SK-N-SH (cell line): ENCODE measurements at places on chromosomes 1 and 21. TPM values are rescaled to one million over a fixed set of nuclear protein-coding genes. Genes with fewer than 3 reads are reported as not detected.

The C1orf185 gene
- not detected in 2 replicates for polyA plus RNA-seq

GRCh38 chr1:218785928-218786327 is 387.8 kb upstream of the LYPLAL1 start:
- no peaks in the 10 kb centered on the region for H3K36me3 ChIP-seq
- no peaks in the 10 kb centered on the region for H3K4me1 ChIP-seq
- no peak overlapping the region for H3K27ac ChIP-seq
- H3K4me3 ChIP-seq: no peak overlapping the region

- DNase-seq: no peak
- no peaks in the 10 kb centered on the region; the same call in 1 of the 2 replicates for H3K27me3 ChIP-seq
- no peak overlapping the region for H3K4me3 ChIP-seq
- no peak overlapping the region for H3K27ac ChIP-seq
- peaks cover 20% of the 10 kb centered on the region; the same call in 1 of the 2 replicates for H3K4me1 ChIP-seq
These were observed 2.7 kb upstream of the VANGL2 start for GRCh38 chr1:160397651-160398050.

GRCh38 chr1:222754366-222755139 is 17.6 kb downstream of the FAM177B start:
- H3K4me3 ChIP-seq: no peak overlapping the region
- H3K27me3 ChIP-seq: no peaks in the 10 kb centered on the region
- H3K36me3 ChIP-seq: no peaks in the 10 kb centered on the region
- DNase-seq: no peak
- H3K4me1 ChIP-seq: no peaks in the 10 kb centered on the region
- peak overlapping the region; percentile 15; the same call in 1 of the 2 replicates for H3K27ac ChIP-seq

The ZFP69 gene
- 1.9 and 2.2 TPM in 2 replicates for polyA plus RNA-seq

The HES3 gene
- not detected in 2 replicates for polyA plus RNA-seq

DNA sequence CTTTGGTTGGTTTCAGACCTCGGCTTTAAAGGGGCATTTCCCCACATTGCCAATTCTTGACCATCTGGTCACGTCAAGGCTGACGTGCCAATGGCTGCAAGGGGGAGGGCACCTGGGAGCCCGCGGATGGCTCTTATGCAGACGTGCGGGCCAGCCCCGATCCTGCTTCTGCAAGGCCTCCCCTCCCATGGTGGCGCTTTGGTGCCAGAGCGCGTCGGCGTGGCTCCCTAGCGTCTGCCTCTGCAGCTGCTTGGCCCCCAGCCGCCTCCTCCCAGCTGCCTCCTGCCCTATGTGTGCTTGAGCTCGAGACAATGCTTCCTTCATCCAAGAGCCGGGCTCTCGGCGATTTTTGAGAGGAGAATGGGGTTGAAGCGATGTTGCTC is 29.1 kb downstream of the SKI start:
- DNase-seq: no peak
- no peak overlapping the region for H3K4me3 ChIP-seq
- H3K27ac ChIP-seq: no peak overlapping the region
- no peaks in the 10 kb centered on the region for H3K36me3 ChIP-seq
- H3K4me1 ChIP-seq: no peaks in the 10 kb centered on the region
- H3K27me3 ChIP-seq: no peaks in the 10 kb centered on the region

DNA sequence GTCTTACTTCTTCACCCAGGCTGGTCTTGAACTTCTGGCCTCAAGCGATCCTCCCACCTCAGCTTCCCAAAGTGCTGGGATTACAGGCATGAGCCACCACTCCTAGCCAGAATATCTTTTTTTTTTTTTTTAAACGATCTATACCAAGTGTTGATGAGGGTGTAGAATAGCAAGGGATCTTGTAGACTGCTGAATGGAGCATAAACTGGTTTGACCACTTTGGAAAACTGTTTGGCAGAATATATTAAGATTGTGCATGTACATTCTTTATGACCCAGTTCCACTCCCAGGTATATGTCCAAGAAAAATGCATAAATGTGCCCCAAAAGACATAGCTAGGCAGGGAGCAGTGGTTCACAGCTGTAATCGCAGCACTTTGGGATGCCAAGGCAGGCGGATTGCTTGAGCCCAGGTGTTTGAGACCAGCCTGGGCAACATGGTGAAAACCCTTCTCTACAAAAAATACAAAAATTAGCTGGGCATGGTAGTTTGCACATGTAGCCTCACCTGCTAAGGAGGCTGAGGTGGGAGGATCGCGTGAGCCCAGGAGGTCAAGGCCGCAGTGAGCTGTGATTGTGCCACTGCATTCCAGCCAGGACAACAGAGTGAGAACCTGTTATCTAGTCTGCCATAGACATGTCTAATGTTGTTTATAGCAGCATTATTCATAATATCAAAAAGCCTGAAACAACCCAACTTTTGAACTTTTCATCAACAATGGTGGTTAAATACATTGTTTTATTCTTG is 184.0 kb downstream of the VPS13D start:
- no peak overlapping the region for H3K27ac ChIP-seq
- no peaks in the 10 kb centered on the region for H3K27me3 ChIP-seq
- no peak overlapping the region for H3K4me3 ChIP-seq

GRCh38 chr1:200838676-200839445 is 33.9 kb upstream of the GPR25 start:
- no peaks in the 10 kb centered on the region for H3K27me3 ChIP-seq
- peaks cover 22% of the 10 kb centered on the region for H3K36me3 ChIP-seq
- 0 out of 2 replicates have a peak overlapping the region, but pooled peaks have one; percentile 11 for H3K27ac ChIP-seq

- DNase-seq: peak; percentile 93
- H3K4me1 ChIP-seq: no peaks in the 10 kb centered on the region
- no peaks in the 10 kb centered on the region for H3K36me3 ChIP-seq
- no peak overlapping the region for H3K27ac ChIP-seq
- H3K27me3 ChIP-seq: no peaks in the 10 kb centered on the region
- H3K4me3 ChIP-seq: no peak overlapping the region
These were observed 21.2 kb downstream of the SLC45A3 start for GRCh38 chr1:205658943-205659581.

- H3K27ac ChIP-seq: no peak overlapping the region
- H3K4me3 ChIP-seq: no peak overlapping the region
- no peak for DNase-seq
- H3K27me3 ChIP-seq: no peaks in the 10 kb centered on the region
- no peaks in the 10 kb centered on the region for H3K36me3 ChIP-seq
These were observed 254.4 kb downstream of the BRINP2 start for GRCh38 chr1:177425199-177425598.

DNA sequence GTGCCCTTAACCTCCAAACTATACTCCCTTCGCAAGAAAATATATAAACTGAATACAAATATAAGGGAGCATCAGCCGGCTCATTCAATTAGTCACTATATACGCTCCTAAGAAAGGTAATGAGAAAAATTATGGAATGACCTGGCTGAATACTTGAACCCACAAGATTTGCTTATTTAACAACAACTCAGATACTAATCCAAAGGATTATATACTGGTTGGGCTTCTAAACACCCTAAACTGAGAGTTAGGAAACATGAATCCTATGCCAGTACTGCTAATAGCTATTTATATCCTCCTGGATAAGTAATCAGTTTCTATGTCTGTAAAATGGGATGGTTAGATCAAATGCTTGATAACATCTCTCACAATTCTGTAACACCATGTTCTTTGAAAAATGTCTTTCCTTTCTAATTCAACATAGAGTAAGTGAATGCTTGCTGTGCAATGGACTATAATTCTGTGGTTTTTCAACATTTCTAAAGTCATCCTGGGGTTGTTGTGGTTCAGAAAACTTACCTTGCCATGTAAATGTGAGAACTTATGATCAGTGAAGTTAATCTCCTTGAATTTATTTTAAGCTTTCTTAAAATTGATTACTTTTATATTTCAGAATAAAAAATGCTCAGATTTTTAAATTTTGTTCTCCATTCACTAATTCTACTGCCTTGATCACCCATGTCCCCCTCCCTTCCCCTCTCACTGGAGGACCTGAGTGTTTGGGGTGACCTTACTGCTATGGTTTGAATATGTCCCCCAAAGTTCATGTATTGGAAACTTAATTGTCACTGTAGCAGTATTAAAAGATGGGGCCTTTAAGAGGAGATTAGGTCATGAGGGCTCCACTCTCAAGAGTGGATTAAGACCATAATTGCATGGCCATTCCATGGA is 14.5 kb downstream of the DUSP10 start:
- H3K27ac ChIP-seq: no peak overlapping the region
- no peaks in the 10 kb centered on the region for H3K27me3 ChIP-seq
- no peak overlapping the region for H3K4me3 ChIP-seq
- H3K4me1 ChIP-seq: no peaks in the 10 kb centered on the region
- DNase-seq: no peak

DNA sequence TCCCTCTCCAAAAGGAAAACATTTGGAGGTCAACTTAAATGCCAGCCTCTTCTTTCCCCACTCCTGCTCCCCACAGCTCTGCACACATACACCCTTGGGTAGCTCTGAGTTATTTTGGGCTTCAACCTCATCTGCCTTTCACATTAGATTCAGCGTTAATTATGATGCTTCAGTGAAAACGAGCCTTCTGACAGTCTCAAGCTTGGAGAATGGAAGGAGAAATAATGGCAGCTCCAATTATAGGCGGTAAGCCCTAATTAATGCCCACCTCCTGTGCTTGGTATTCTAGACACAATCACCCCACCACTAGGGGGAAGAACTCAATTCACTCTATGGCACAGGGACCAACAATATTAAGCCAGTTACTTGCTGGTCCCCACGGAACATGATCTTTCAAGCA is 397.9 kb downstream of the BRINP2 start:
- DNase-seq: no peak
- no peaks in the 10 kb centered on the region for H3K36me3 ChIP-seq
- no peaks in the 10 kb centered on the region for H3K4me1 ChIP-seq
- no peak overlapping the region for H3K27ac ChIP-seq
- no peaks in the 10 kb centered on the region for H3K27me3 ChIP-seq

DNA sequence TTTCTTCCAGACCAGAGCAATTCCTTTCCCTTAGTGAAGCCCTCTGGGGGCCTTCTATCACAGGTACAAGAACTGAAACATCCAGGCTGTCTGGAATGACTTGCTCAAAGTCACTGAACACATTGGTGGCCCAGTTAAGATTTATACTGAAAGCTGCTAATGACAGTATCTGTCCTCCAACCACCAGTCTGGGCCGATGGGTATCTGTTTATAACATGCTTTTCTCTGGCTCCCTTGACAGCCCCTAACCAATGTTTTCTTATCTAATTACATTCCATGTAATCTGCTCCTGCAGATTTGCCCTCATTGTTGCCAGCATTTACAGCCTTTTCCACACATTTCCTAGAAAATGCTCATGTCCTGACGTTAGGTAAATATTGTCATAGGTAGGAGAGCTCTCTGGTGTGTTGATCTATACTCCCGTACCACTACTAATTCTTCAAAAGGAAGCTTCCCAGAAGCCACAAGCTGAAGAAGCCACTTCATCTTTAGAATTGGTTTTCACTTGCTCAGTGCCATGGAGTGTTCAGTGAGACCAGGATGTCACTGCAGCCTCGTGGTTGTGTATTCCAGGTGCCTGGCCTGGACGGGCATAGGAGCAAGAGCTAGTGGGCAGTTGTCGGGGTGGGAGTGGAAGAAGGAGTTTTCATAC is 163.9 kb downstream of the TSEN15 start:
- no peaks in the 10 kb centered on the region for H3K27me3 ChIP-seq
- H3K4me1 ChIP-seq: no peaks in the 10 kb centered on the region
- H3K36me3 ChIP-seq: no peaks in the 10 kb centered on the region
- DNase-seq: peak; percentile 62
- peak overlapping the region; percentile 77 for H3K27ac ChIP-seq
- H3K4me3 ChIP-seq: no peak overlapping the region

- no peaks in the 10 kb centered on the region for H3K4me1 ChIP-seq
- no peak for DNase-seq
- H3K36me3 ChIP-seq: no peaks in the 10 kb centered on the region
- no peaks in the 10 kb centered on the region for H3K27me3 ChIP-seq
- no peak overlapping the region for H3K27ac ChIP-seq
These were observed 318.3 kb upstream of the PROX1 start for GRCh38 chr1:213669512-213669911.

The RNU1-3 gene
- not detected in 2 replicates for polyA plus RNA-seq

DNA sequence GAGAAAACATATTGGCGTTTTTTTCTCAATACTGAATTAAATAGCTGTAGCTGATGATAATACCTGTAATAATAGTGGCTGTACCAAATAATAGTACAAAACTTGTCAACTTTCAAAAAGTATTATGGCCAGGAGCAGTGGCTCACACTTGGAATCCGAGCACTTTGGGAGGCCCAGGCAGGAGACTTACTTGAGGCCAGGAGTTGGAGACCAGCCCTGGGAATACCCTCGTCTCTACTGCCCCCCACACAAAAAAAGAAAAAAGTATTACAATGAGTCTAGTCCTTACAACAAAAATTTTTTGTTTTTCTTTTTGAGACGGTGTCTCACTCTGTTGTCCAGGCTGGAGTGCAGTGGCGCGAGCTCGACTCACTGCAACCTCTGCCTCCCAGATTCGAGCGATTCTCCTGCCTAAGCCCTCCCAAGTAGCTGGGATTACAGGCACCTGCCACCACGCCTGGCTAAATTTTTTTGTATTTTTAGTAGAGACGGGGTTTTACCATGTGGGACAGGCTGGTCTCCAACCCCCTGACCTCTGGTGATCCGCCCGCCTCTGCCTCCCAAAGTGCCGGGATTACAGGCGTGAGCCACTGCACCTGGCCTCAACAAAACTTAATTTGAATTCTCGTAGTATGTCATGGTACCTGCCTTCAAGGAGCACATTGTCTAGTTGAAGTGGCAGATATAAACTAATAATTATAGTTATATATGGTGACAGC is 1.4 kb downstream of the RBBP4 start:
- H3K4me1 ChIP-seq: peaks cover 4% of the 10 kb centered on the region; the same call in 1 of the 2 replicates
- peaks cover 34% of the 10 kb centered on the region for H3K36me3 ChIP-seq
- H3K27ac ChIP-seq: no peak overlapping the region; the same call in 1 of the 2 replicates
- H3K27me3 ChIP-seq: no peaks in the 10 kb centered on the region

DNA sequence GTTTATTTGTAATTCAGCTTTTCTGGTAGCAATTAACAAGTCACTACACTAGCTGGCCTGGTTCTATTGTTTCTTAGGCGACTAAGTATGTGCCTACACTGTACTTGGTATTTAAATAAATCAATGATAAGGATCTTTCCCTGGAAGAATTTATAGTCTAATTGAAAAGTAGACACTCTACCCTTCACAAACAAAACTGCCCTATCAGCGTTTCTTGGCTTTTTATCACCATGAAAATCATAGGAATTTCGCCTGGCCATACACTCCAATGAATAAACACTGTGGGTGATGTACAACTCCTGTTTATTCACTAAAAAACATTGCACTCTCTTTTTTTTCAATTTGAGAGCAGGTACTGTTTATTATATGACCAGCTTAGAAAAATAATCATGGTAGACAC is 702.9 kb upstream of the ADGRL2 start:
- H3K4me1 ChIP-seq: no peaks in the 10 kb centered on the region
- H3K27ac ChIP-seq: no peak overlapping the region
- no peak overlapping the region for H3K4me3 ChIP-seq
- no peaks in the 10 kb centered on the region for H3K36me3 ChIP-seq
- H3K27me3 ChIP-seq: no peaks in the 10 kb centered on the region
